ENCODE measurements at places on chromosomes 13 and 19. TPM values are rescaled to one million over a fixed set of nuclear protein-coding genes. Genes with fewer than 3 reads are reported as not detected.

DNA sequence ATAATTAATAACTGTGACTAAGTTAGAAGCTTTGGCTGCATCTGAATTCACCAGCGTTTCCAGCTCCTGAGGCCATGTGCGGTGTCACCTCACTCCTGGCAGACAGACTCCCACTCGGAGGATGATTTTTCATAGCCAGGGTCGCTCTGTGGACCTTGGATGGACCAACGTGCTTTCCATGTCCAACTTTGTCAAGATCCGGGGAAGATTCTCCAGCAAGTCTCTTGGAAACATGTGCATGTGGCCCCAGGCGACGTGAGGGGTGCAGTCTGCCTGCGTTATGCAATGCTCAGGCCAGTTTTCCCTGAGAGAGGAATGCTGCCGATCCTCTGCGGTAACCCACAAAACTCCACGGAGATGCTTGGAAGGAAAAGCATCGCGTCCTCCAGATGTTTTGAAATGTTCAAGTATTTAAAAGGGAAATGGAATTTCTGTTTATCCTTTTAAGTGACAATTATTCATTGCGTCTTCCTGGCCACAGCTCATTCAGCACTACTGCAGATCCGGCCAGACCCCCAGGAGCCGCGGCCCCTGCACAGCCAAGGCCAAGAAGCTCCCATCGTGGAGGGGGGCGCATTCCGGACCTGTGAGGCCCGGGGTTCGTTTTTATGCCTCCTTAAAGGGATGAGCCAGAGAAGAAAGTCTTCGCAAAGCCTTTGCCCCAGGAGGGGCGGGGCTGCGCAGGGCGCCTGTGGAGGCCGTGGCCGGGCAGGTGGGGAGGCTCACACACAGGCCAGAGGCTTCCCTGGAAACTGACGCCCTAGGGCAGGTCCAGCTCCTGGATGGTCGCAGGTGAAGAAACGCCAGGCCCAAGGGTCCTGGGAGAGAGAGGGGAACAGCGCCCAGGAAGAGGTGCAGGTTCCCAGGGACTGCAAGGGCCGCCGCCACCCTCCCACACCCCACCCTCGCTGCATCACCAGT, 46.0 kb downstream of the C13orf46 start:
- H3K4me1 ChIP-seq: peaks cover 8% of the 10 kb centered on the region
- DNase-seq: peak; percentile 52
- H3K36me3 ChIP-seq: no peaks in the 10 kb centered on the region
- no peaks in the 10 kb centered on the region for H3K27me3 ChIP-seq
- H3K27ac ChIP-seq: no peak overlapping the region

ETV2 gene
- not detected for total RNA-seq

ELSPBP1 gene
- total RNA-seq: not detected

- no peaks in the 10 kb centered on the region for H3K36me3 ChIP-seq
- no peaks in the 10 kb centered on the region for H3K27me3 ChIP-seq
- H3K4me3 ChIP-seq: no peak overlapping the region
- H3K27ac ChIP-seq: no peak overlapping the region
- no peaks in the 10 kb centered on the region for H3K4me1 ChIP-seq
These were observed 29.5 kb downstream of the NLRP11 start for GRCh38 chr19:55802281-55802680.

GIPR gene
- 9.2 TPM for total RNA-seq

DNA sequence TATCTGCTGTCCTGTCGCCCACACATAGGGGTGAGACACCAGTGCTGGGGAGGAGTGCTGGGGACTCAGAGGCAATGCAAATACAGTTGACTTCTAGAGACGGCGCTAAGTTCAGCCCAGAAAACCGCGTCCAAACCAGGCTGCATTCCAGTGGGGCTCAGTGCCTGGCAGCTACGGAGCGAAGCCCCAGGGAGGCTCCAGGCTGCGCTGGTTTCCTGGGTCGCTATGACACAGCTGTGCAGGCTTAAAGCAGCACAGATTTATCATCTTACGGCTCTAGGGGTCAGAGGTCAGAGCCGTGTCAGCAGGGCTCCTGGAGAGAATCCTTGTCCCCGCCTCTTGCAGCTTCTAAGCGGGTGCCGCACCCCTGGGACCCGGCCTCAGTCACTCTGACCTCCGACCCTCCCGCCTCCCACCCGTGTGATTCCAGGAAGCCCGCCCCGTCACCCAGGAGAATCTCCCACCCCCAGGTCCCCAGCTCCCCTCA, 61.6 kb downstream of the ANKRD10 start:
- H3K27me3 ChIP-seq: no peaks in the 10 kb centered on the region
- no peak overlapping the region for H3K4me3 ChIP-seq
- no peaks in the 10 kb centered on the region for H3K4me1 ChIP-seq
- DNase-seq: no peak
- H3K36me3 ChIP-seq: no peaks in the 10 kb centered on the region
- H3K27ac ChIP-seq: no peak overlapping the region

NCAN gene
- total RNA-seq: not detected
